ENCODE measurements at places on chromosomes 2 and 18.

DNA sequence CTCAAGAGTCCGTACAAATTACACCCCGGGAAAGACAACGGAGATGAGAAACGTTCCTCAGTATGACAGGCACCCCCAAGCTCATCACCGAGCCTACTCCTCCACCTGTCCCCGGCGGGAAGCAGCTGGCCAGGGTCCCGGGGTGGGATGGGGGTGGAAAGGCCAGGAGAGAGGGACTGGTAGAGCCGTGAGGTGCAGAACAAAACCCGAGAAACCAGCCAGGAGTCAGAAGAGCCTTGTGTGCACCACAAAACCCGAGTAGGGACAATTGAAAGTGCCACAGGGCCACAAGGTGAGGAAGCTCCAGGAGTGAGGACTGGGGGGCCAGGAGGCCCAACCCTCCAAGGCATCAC lies 75.5 kb upstream of the SALL3 start:
- no peak for DNase-seq

GRCh38 chr2:11040992-11041391 lies 114.3 kb upstream of the SLC66A3 start:
- DNase-seq = no peak

DNA sequence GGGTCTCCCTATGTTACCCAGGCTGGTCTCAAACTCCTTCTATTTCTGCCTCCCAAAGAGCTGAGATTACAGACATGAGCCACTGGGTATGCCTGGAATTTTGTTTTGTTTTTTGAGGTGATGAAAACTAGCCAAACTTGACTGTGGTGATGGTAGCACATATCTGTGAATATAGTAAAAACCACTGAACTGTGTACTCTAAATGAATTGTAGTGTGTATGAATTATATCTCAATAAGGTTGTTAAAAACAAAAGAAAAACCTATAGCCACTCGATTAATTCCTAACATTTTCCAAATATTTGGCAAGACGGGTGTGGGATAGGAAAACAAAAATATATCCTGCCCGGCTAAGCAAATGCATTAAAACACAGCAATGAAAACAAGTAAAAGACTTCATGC lies 1302.3 kb upstream of the CHAC2 start:
- DNase-seq = no peak

GRCh38 chr2:162795312-162795711 lies 43.3 kb downstream of the KCNH7 start:
- no peak for DNase-seq

DNA sequence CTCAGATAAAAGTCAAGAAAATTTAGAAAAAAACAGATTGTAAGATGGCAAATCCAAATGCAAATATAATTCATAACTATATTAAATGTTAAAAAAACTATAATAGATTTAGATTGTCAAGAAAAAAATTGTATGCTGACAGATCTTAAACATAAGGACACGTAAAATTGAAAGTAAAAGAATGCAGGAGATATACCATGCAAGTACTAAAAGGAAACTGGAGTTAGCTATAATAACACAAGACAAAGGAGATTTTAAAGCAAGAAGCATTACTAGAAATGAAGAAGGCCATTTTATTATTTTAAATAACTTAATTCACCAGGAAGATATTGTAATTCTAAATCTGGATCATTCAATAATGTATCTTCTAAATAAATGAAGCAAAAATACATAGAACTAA lies 48.3 kb downstream of the TTC21B start:
- no peak for DNase-seq

GRCh38 chr2:138058427-138058826 lies 94.2 kb downstream of the HNMT start:
- DNase-seq = no peak

Data from activated T-helper 1 cell treated with anti-CD3 and anti-CD28 coated beads, Interleukin-2, amount 50 U/mL, for 16 hours (primary cell).